ENCODE measurements at places on chromosomes 6 and 20.

GRCh38 chr6:136920671-136921380 is 1.3 kb upstream of the SLC35D3 start:
- H3K36me3 ChIP-seq = no peaks in the 10 kb centered on the region
- H3K27me3 ChIP-seq = peaks cover 67% of the 10 kb centered on the region
- peaks cover 28% of the 10 kb centered on the region for H3K4me1 ChIP-seq

DNA sequence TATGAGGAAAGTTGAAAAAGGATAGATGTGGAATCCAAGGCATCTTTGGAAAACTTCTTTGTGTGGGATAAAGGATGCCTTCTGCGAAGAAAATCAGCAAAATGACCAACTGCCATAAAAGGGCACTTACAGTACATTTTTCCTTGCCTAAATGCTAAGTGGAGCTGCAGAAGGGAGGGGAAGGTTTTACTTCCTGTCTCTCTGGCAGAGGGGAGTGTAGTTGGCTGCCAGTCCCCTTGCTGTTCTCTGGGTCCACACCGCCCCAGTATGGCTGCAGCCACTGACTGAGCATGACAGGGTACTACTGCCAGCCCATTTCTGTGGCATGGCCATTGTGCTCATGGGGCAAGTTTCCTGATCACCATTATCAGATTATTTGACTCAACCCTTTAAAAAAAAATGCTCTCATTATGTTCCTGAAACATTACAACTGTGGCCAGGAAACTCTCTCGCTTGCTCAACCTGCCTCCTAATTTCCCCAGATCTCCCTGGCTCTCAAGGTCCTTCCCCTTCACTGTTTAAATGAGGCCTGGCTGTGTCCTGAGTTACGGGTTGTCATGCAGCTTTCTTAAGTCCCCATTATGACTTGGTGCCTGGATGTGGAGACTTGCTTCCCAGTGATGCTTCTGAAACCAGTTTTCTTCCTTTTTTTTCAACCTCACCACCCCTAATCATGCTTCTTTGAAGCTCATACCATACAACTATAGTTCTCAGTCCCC is 34.5 kb upstream of the FAM184A start:
- no peaks in the 10 kb centered on the region for H3K27me3 ChIP-seq
- H3K27ac ChIP-seq = no peak overlapping the region
- no peak for DNase-seq
- H3K4me1 ChIP-seq = peaks cover 4% of the 10 kb centered on the region
- H3K36me3 ChIP-seq = no peaks in the 10 kb centered on the region

GRCh38 chr6:108763931-108764579 is 84.2 kb upstream of the ARMC2 start:
- H3K4me1 ChIP-seq = no peaks in the 10 kb centered on the region
- H3K27ac ChIP-seq = no peak overlapping the region
- H3K4me3 ChIP-seq = no peak overlapping the region
- DNase-seq = no peak
- H3K36me3 ChIP-seq = no peaks in the 10 kb centered on the region

- H3K27me3 ChIP-seq = peaks cover 15% of the 10 kb centered on the region
- no peaks in the 10 kb centered on the region for H3K36me3 ChIP-seq
- no peak for DNase-seq
- H3K4me1 ChIP-seq = no peaks in the 10 kb centered on the region
Measured at GRCh38 chr20:20248620-20249200, 119.2 kb upstream of the INSM1 start.

DNA sequence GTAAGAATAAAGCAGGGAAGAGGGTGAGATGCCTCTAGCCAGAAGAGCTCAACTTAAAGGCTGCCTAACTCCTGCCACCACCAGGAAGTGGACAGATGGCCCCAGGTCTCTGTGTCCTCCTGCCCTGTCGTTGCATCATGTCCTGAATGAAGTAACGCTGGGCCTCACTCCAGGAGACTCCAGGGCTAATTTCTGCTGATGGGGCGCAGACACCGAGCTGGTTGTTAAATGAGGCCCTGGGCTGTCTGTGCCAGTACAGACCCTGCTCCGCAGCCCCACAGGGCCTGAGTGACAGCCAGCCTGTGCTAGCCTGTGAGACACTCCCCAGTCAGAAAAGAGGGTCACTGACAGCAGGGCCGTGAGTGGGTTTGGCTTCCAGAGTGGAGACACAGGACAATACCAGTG is 6.5 kb downstream of the IP6K3 start:
- no peaks in the 10 kb centered on the region for H3K27me3 ChIP-seq
- no peaks in the 10 kb centered on the region for H3K36me3 ChIP-seq
- H3K4me1 ChIP-seq = peaks cover 11% of the 10 kb centered on the region
- no peak overlapping the region for H3K4me3 ChIP-seq

All from upper lobe of right lung (tissue), 1 donor.